ENCODE measurements at places on chromosomes 7 and 10.

- no peak for DNase-seq
These were observed 218.6 kb upstream of the FZD1 start for GRCh38 chr7:91045606-91046005.

- DNase-seq, result no peak
These were observed 328.4 kb upstream of the AOAH start for GRCh38 chr7:37052705-37053104.

- no peak for DNase-seq
These were observed 220.4 kb downstream of the DOCK4 start for GRCh38 chr7:111985798-111986197.

- DNase-seq, result no peak
These were observed 120.4 kb downstream of the CDK6 start for GRCh38 chr7:92715963-92716362.

- no peak for DNase-seq
These were observed 64.4 kb downstream of the SUGCT start for GRCh38 chr7:40199076-40199802.

DNA sequence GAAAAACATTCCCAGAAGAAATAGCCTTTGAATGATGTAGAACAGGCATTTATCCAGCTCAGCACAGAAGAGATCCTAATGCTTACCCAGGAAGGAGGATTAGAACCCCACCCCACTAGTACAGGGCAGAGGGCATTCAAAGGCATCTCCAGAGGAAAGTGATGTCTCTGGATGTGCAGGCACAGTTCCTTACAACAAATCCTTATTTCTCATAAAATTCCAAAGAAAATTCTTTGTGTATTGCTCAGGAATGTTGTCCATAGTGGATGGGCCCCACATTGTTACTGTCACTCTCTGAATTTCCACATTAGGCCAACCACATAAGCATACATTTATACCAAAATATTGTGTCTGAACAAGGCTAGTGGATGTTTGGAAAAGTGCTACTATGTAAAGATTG lies 243.0 kb downstream of the ADRA2A start:
- no peak for DNase-seq

DNA sequence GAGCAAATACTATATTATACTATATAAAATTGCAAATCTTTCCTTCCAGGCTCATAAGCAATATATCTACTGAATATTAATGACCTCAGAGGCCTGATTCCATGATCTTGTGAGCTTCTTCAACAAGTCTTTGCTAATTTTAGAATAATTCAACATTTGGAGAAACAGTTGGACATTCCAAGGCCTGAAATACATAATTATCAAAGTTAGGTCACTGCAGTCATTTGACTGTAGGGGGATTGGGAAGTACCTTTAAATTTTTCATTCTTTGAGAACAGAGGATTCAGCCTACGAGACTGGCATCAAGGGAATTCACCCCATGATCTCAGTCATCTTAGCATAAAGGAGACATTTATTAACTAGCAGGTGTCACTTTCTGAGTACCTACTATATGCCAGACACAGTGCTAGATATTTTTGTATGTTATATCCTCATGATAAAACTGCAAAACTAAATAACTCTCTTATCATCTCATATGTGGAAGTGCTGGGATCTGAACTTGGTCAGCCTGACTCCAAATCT lies 85.4 kb downstream of the DOCK4 start:
- no peak for DNase-seq

DNA sequence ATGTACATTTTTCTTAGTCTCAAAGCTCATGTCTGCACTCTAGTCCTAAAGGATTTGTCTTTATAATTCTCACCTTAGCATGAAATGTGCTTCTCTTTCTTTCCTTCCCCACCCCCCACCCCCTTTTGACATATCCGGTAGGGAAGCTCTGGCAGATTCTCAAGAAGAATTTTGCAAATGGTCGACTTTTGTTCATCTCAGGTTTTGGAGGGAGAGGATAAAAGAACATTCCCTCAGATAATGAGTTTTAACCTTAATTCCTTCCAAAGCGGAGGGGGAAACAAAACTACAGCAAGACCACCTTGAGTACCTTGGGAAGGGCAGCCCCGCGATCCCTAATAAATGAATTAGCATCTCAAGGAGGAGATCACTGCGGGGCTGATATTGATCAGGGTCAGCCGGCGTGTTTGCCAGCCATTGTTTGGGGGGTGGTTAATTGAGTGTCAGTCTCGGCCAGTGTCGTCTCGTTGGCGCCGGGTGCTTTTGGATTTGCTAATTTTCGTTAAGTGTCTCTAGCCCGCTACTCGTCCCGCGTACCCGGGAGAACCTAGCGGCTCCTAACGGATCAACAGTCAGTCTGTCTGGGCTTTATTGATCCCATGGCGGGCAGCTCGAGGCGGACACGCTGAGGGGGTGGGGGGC lies 874 bp upstream of the BAMBI start:
- peak; percentile 5 for DNase-seq

DNA sequence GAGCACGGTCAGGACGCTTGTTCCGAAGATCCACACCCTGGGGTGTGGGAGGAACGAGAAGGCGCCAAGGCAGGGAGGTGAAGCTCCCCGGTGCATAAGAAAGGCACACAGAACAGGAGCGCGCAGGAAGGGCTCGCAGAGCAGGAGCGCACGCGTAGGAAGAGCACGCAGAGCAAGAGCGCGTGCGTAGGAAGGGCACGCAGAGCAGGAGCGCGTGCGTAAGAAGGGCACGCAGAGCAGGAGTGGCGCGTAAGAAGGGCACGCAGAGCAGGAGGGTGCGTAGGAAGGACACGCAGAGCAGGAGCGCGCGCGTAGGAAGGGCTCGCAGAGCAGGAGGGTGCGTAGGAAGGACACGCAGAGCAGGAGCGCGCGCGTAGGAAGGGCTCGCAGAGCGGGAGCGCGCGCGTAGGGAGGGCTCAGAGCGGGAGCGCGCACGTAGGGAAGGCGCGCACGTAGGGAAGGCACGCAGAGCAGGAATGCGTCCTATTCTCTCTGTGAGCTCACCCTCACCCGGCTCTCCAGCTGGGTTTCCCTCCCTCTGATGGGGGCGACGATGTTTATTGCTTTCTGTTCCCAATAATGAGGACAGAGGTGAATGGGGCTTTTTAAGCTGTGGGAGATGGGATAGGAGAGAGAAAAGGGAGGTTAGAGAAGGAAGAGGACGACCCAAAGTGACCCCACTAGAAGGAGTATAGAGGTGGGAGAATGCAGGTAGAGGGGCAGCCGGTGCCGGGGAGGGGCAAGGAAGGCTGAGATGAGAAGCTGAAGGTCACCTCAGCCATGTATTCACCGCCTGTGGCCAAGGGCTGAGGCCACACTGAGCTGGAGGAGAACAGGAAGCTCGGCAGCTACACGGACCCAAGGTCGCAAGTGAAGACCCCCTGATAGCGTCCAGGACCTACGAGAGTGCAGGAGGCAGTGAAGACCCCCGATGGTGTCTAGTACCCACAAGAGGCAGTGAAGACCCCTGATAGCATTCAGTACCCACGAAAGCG lies 423.2 kb downstream of the PTPRN2 start:
- no peak for DNase-seq

GRCh38 chr7:45647967-45648670 lies 74.0 kb downstream of the ADCY1 start:
- DNase-seq, result no peak

DNA sequence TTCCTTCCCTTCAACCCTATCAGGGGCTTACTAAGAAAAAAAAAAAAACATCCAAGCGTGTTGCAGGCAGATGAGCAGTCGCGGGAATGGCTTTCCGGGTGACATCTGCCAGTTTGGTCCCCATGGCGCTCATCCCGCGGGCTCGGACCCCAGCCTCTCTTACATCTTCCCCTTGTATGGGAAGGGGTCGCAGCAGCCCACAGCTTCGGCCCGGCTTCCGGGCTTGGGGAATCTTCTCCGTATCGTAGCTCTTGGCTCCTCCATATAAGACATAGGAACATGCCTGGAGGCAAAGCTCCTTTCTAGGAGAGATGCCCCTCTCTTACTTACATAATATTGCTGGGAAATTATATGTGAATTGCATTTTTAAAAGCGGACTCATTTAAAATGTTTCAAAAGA lies 99.5 kb downstream of the CUX1 start:
- DNase-seq, result no peak

DNA sequence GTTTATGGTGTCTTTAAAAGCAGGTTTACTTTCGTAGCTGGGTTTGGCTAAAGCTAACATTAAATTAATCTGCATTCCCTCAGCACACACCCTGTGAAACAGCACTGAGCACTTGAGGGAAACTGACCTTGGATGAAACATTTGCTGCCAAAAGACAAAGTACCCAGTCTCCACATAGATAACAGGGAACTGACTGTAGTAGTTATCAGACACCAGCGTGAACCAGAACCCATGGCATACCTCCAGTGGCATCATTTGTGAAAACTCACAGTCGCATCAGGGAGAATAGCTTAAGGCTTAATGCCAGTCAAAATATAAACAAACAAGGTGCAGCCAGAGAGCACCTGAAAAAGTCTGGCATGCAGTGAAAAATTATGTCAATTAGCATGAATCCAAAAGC lies 357.8 kb upstream of the C7orf33 start:
- no peak for DNase-seq

GRCh38 chr10:132847856-132848255 lies 61.9 kb upstream of the NKX6-2 start:
- no peak for DNase-seq

DNA sequence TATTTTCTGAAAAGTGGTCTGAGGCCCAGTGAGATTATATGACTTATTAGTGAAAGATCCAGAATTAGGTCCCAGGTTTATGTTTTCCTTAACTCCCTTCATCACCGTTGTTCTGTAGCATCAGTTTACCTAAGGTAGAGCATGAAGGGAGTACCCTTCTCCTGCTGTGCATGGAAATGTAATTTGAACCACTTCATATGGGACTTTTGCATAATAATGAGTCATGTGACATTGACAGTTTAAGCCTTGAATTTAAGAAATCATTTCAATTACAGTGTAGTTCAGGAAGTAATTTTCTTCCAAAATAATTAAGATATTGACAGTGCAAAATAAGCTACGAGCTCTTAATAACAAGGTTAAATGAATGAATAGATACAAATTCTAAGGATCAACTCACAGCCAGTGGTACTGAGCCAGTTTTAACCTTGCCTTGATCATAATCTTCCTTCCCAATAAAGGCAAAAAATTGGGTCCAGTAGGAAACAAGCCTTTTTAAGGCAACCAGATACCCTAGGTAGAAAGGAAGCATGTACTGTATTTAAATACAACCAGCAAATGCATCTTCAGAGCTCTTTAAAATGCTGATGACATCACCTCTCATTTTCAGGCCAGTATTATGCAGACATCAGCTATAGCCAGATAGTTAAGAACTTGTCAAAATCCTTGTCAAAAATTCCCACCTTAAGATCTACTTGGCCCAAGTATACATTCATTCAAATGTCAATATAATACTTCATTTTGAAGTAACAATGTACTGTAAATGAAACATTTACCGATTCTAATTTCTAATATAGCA lies 48.8 kb upstream of the DKK1 start:
- no peak for DNase-seq

- DNase-seq, result no peak
These were observed 140.7 kb upstream of the CALCR start for GRCh38 chr7:93715234-93715633.

DNA sequence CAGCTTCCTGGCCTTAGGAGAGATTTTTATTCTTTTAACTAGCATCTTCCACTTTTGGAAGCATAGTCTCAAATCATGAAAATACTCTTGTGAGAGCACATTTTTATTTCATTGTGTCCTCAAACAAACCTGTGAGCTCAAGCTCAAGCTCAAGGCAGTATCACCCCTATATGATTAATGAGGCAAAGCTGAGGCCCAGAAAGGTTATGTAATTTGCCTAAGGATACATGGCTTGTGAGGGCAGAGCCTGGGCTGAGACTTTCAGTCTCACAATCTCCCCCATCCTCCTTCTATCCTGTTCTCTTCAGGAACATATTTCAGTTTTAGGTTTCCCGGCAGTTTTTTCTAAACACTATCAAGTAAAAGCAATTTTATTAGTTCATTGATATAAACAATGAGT lies 359.5 kb downstream of the PTEN start:
- no peak for DNase-seq

DNA sequence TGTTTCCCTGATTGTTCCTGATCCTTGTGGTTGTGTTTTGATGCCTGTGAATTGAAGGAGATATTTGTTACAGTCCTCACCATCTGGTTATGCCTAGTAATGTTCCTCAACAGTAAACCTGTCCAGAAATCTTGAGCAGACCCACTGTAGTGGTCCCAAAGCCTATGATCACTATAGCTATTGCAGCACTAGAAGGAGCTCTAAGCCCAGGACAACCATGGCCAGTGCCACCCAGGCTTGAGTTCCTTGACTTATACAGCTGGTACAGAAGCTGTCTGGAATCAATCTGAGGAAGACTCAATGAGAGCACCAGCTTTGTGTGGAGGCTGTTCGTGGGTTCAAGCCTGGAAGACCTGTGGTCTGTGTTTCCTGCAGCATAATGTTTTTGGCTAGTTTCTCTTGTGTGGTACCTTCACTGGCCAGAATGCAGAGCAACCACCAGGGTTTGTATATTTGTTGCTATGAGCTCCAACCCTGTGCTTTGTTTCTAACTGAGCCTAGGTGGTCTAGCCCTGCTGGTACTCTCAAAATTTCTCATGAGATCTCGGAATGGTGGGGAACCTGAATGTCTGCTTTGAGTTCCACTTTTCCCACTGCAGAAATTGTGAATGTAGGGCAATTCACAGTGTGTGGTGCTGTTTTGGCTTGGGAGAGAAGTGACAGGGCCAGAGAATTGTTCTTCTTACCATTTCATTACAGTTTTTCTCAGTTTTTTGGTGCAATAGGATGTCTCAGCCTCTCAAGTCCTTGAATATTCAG lies 355.2 kb downstream of the SUGCT start:
- no peak for DNase-seq

GRCh38 chr10:58919927-58920654 lies 256.4 kb upstream of the PHYHIPL start:
- no peak for DNase-seq

DNA sequence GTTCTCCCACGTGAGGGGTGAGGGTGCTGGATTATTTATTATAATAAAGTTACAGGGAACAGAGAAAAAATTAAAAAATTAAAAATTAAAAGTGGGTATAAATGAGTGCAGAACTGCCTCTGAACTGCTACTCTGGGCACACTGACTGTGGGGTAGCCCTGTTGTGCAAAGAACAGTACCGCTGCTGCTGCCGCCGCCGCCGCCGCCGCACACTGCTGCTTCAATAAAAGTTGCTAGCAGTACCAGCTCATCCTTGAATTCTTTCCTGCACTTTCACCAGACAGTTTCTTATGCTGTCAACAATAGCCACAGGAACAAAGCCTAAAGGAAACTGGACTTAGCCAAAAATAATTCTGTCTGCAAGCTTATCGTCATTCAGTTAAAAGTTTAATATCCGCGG lies 72.1 kb downstream of the GCC1 start:
- no peak for DNase-seq

- no peak for DNase-seq
These were observed 122.5 kb upstream of the ANKRD1 start for GRCh38 chr10:91043173-91043910.

All from CD4-positive, alpha-beta T cell (primary cell).